Right hindlimb (tissue), 1 donor: ENCODE measurements at places on chromosomes 12 and 14.

- no peak for DNase-seq
Observed at GRCh38 chr12:68565391-68565903, 45.3 kb upstream of the RAP1B start.

- no peak for DNase-seq
Observed at GRCh38 chr14:24734917-24735500, 101.0 kb upstream of the GZMB start.

GRCh38 chr14:90593254-90594040 lies 196.6 kb downstream of the CALM1 start:
- no peak for DNase-seq

DNA sequence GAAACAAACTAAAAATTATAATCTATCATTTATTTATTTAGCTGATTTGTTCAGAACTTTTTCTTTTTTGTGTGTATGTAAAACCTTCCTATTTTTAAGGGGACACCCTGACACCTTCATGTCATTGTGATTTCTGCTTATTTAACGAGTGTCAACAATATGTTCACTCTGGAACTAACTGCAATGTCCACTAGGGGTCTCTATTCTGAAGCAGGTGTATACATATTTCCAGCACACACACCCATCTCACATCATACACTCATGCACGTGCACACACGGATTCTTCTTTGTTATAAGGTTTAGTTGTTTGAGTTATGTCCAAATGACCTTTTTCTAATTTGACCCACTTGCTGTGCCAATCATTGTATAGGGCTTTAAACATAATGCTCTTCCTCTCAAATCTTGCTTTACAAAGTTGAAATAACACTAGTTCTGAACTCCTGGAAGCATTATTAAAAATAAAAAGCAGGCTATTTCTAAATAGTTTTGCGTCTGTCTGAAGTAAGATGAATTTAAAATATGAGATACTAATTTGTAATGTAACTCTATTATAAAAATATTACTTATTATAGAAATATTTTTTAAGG lies 15.5 kb downstream of the E2F7 start:
- no peak for DNase-seq

DNA sequence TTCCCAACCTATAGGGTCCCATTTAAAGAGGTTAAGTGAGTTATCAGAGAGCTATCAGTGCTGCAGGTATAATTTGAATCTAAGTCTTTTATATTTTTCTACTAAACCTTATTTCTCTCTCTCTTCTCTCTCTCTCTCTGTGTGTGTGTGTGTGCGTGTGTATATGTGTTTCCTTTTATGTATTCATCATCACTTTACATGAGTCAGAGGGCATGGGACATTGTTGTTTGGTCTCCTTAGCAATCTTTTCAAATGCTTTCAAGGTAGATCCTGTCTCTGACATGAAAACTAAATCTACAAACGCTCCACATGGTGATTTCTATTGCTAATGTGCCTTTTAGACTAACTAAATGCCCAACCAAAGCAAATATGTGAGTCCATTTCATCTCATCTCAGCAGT lies 459.7 kb downstream of the BTG1 start:
- no peak for DNase-seq
